Body of pancreas (tissue), 4 donors: ENCODE measurements at places on chromosomes 3 and 15. TPM values are rescaled to one million over a fixed set of nuclear protein-coding genes. Genes with fewer than 3 reads are reported as not detected.

Gene PAK6
- total RNA-seq: 14.8 TPM

Gene TBC1D23
- total RNA-seq: 11.5 TPM

Gene HDC
- not detected for total RNA-seq

- H3K36me3 ChIP-seq: no peaks in the 10 kb centered on the region
- no peaks in the 10 kb centered on the region for H3K27me3 ChIP-seq
- H3K27ac ChIP-seq: no peak overlapping the region
- H3K4me1 ChIP-seq: no peaks in the 10 kb centered on the region
- H3K4me3 ChIP-seq: no peak overlapping the region
Measured at GRCh38 chr15:90677807-90678790, 39.0 kb upstream of the BLM start.

Gene GBE1
- 15.8 TPM for total RNA-seq

DNA sequence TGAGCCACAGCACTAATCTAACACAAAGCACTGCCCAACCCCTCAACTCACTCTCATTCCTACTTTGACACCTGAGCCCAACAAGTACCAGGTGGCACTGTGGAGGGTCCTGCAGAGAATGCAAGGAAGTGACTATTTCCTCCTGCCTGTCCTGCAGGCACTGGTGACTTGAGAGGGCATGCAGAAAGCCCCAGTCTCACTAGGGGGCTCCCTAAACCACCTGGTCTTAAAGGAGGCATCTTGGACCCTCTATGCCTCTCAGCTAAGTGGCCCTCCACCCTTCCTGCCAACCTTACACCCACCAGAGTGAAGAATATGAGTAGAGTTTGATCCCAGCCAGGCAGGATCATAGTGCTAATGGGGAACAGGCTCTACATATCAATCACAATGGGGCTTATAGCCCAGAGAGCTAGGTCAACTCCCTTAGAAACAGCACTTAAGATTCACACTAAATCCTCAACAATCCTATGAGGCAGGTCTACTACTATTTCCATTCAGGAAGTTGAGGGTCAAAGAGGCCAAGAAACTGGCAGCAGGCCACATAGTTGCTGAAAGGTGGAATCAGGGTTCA lies 15.2 kb downstream of the TRAIP start:
- no peaks in the 10 kb centered on the region for H3K36me3 ChIP-seq
- H3K27me3 ChIP-seq: no peaks in the 10 kb centered on the region
- DNase-seq: no peak
- H3K4me3 ChIP-seq: no peak overlapping the region
